ENCODE measurements at places on chromosomes 11 and 22. TPM values are rescaled to one million over a fixed set of nuclear protein-coding genes. Genes with fewer than 3 reads are reported as not detected.

Gene GLYAT
- not detected for total RNA-seq

Gene B4GAT1
- total RNA-seq, result 18.1 TPM

Gene LRRC4C
- not detected for total RNA-seq

Gene KCNQ1OT1
- total RNA-seq, result 0.05 TPM

Gene FUT4
- total RNA-seq, result 2.7 TPM

Gene GPHA2
- total RNA-seq, result not detected

Gene TRIM51
- total RNA-seq, result not detected

Gene PIWIL4
- 0.44 TPM for total RNA-seq

Gene CCDC89
- not detected for total RNA-seq

Gene FJX1
- total RNA-seq, result 39.0 TPM

Gene GAS2
- 0.77 TPM for total RNA-seq

Gene IGF2
- total RNA-seq, result 2.3 TPM

Gene AGBL2
- 1.4 TPM for total RNA-seq

Gene YPEL4
- total RNA-seq, result 0.51 TPM

Gene OR8D1
- total RNA-seq, result not detected

Gene SLC22A9
- not detected for total RNA-seq

Gene NRXN2
- 0.40 TPM for total RNA-seq

Gene PARVA
- total RNA-seq, result 29.2 TPM

Gene P2RY6
- 9.4 TPM for total RNA-seq

Gene AQP11
- 2.3 TPM for total RNA-seq

Gene C22orf42
- total RNA-seq, result not detected

Gene SAA4
- total RNA-seq, result not detected

Gene PGA5
- total RNA-seq, result not detected

Gene OOSP2
- not detected for total RNA-seq

Gene FBLN1
- total RNA-seq, result 42.3 TPM

Gene CRYBB2
- total RNA-seq, result not detected

Gene FAM111B
- total RNA-seq, result 7.6 TPM

Gene TYR
- not detected for total RNA-seq

Gene HEPHL1
- not detected for total RNA-seq

Gene PHF21B
- total RNA-seq, result 1.1 TPM

Gene HTATIP2
- 188 TPM for total RNA-seq

Gene SHISA8
- total RNA-seq, result 0.18 TPM

Gene XKR3
- total RNA-seq, result not detected

Measured in A549 treated with DMSO at 1 μM for 4 hours (cell line).